DMS153 (cell line): ENCODE measurements at places on chromosomes 5 and 9.

DNA sequence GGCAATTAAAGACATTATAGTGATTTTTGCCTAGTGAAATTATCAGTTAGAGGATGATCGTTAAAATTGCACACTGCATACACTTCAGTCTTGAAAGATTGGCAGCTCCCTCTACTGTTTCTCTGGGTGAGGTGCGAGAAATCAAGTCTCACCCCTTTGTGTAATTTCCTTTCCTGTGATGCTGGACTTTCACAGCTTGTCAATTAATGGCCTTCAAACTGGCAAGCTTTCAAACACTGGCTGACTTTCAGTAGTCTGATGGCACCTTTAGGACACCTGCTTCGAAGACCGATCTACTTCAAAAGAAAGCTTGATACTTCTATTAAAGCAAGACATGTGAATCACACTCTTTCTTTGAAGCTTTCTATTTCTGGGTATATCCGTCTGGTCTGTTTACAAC, 706.7 kb upstream of the PTPRD start:
- peak; percentile 64 for DNase-seq

GRCh38 chr5:36273809-36274526, 27.7 kb downstream of the RANBP3L start:
- DNase-seq, result no peak

DNA sequence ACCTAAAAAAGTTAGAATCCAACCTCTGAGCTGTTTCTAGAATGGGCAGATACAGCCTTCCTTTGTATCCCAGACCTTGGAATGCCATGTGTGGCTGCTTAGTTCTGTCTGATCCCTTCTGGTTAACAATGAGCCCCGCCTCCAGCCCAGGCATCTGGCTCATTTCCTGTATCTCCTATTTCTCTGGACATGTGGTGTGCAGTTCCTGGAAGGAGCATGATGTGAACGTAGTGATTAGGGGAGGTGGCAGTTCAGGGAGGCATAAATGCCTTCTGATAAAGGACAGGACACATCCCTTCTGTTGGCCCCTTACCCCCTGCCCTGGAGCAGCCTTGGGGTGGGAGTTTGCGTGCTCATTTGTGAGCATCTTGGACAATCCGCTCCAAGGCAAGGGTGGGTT, 243.0 kb downstream of the ZSWIM6 start:
- DNase-seq, result no peak

GRCh38 chr5:130090569-130091270, 186.5 kb downstream of the CHSY3 start:
- no peak for DNase-seq

DNA sequence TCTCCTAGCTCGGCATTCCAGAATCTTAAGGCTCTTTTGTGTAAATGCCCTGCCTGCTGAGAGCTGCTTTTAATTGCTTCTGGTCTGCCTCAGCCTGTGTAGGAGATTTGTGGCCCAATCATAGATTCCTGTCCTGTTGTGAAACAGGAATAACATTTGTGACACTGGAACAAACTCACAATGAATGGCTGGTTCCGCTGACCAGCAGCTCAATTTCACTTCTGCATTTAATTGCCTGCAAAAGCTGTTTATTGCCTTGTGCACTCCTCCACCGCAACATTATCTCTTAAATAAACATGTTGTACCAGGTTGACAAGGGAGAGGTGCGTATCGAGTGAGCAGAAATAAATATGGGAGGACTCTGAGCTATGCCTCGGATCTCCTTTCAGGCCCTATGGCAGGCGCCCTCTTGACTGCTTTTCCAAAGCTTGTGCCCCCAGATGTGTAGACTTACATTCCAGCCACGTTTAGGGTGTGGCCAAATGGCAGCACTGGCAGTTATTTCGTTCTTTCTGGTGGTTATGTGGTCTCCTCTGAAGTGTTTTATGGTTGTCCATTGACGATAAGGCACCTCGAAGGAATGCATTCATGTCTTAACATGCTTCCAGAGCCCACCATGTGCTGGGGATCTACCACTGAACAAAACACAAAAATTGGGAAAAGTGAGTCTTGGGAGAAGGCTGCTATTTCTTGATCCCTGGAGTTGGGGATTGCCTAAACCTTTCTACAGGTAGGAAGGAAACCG, 58.1 kb downstream of the DMRT1 start:
- DNase-seq, result peak; percentile 69

GRCh38 chr9:98002808-98003207, 19.7 kb downstream of the ANP32B start:
- no peak for DNase-seq

- DNase-seq, result no peak
These were observed 139.5 kb downstream of the SAXO1 start for GRCh38 chr9:18893491-18893890.

- peak; percentile 12 for DNase-seq
These were observed 10.2 kb downstream of the MAMDC2 start for GRCh38 chr9:70053864-70054263.

- DNase-seq, result no peak
These were observed 370.8 kb downstream of the GADD45G start for GRCh38 chr9:89975630-89976029.

DNA sequence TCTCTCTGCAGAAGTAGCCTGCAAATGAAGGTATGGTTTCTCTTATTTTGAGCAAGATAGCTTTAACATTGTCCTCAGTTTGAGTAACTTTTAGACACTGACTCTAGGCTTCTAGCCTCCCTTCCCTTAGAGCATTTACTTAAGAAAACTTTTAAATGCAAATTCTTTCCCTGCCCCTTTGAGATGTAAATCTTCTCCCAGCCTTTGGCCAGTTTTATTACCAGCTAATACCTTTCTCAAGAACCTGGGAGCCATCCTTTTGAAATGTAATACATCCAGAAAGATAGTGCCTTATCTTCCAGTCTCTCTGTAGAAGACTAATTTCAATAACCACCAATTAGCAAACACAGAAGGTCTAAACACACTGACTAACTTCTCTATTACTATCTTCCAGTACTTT, 688.9 kb upstream of the CDH9 start:
- no peak for DNase-seq

DNA sequence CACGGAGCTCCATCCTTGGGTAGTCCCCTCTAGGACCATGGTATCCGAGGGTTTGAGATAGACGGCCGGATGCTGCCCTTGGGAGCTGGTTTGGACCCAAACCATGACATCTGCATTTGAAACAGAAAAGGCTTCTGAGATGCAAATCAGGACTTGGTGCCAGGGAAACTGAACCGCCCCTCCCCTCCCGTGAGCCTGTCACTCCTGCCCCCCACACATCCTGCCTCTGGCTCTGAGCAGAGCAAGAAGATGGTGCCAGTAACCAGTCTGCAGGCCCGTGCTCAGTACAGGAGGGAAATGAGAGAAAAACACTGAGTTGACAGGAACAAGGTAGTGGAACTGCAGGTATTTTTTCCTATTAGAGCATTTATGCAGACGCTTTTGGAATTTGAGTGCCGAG, 18.6 kb downstream of the ARPC5L start:
- DNase-seq, result no peak

- DNase-seq, result no peak
These were observed 237.3 kb downstream of the DRD1 start for GRCh38 chr5:175206669-175207068.

DNA sequence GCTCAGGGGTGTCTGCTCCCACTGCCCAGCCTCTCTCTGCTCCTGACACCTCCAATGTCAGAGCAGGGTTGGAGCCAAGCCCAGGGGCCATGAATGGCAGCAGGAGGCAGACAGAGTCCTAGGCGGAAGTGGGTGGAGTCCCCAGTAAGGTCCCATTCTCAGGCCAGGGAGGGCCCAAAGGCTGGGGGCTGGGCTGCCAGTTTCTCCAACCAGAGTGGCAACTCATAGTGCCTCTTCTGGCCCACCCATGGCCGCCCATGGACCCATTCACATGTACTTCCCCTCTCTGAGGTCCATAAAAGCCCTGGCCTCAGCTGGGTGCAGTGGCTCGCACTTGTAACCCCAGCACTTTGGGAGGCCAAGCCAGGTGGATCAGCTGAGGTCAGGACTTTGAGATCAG, 261.8 kb upstream of the TNC start:
- no peak for DNase-seq

DNA sequence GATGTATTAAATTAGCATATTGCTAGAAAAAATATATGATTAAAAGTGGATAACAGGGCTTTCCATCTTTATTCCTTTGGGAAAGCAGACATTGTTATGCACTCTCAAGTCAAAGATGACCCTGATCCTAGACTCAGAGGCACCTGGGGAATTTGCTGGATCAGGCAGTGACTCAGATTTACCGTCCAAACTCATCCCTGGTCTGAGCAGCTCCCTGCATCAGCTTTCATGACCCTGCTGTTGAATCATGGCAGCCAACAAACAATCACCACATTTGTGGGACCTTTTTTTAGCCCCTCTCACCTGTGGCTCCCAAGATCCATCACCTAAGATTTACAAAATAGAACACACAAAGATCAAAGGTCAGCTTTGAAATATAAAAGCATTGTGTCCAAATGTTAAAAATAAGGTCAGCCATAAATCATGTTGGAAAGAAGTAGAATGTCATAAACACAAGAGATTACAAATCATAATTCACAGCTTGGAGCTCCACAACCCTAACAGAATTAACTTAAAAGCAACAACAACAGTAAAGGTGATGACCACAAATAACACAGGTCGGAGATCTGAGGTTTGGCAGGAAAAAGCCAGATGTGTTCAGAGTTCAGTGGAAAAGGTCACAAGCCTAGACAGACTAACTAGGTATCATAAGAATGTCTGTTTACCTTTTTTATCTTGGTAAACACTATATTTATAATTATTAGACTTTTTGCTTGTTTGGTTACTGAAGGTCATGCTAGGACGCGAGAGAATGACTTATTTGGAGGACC, 55.5 kb downstream of the ZFAND5 start:
- no peak for DNase-seq

DNA sequence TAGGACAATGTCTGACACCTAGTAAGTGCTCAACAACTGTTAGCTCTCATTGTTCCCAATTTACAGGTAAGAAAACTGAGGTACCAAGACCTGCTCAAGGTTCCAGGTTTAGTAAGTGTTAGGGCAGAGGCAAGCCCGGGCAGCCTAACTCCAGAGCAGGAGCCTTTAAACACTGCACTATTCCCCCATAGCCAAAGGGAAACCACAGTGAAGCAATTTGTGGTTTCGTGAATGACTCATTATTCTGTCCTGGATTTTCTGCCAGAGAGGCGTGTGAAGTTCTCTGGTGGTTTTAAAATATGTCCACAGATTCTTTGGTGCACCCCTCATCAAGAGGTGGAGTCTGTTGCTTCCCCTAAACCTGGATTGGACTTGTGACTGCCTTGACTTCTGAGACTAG, 1.0 kb upstream of the MCC start:
- DNase-seq, result no peak

GRCh38 chr5:889075-889710, 3.4 kb downstream of the BRD9 start:
- DNase-seq, result no peak

DNA sequence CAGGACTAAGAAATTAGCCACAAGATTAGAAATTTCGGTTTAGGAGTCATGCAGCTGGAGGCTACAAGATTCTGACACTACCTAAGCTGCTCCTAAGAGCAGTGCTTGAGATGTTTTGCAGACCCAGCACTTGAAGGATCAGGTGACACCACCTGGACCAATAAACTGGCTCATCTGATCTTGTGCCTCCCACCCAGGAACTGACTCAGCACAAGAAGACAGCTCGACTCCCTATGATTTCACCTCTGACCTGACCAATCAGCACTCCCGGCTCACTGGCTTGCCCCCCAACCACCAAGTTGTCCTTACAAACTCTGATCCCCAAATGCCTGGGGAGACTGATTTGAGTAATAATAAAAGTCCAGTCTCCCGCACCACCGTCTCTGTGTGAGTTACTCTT, 170.4 kb downstream of the TTC39B start:
- DNase-seq, result no peak
